Stimulated activated CD4-positive, alpha-beta T cell treated with anti-CD3 and anti-CD28 coated beads, Interleukin-1b, Interleukin-23, amount 100 ng/mL, for 1 hour (primary cell): ENCODE measurements at places on chromosomes 5 and 9.

DNA sequence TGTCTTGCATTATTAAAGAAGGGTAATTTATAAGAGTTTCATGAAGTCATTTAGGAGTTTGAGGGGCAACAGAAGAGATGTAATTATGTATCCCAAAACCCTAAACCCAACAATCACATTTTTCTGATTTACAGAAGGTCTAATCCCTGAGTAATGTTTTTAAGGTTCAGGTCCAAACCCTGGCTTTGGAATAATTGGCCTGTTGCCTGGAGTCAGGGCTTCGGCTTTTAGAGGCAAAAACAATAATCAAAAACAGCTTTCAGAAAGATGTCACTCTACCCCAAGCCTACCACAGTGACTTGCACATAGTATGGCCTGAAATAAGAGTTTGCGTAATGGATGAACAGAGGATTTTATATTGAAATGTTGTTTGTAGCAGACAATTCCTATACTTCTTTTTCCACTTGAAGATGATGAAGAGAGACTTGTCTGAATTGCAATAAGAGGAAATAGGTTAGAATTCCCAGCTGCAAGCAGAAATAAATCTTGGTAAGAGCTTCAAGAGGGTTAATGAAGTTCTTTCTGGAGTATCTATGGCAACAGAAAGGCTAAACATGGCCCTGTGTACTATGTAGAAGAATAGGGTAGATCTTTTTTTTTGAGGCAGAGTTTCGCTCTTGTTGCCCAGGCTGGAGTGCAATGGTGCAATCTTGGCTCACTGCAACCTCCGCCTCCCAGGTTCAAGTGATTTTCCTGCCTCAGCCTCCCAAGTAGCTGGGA lies 152.0 kb downstream of the GPBP1 start:
- DNase-seq, result no peak

GRCh38 chr9:85157772-85158171 lies 488.2 kb downstream of the NTRK2 start:
- DNase-seq, result no peak

GRCh38 chr5:52491071-52491787 lies 296.5 kb upstream of the ITGA1 start:
- no peak for DNase-seq

- DNase-seq, result no peak
These were observed 49.1 kb downstream of the DOCK2 start for GRCh38 chr5:169686137-169686536.

GRCh38 chr5:137960819-137961218 lies 71.6 kb downstream of the PKD2L2 start:
- no peak for DNase-seq

GRCh38 chr9:70539001-70539400 lies 124.5 kb upstream of the KLF9 start:
- DNase-seq, result no peak

DNA sequence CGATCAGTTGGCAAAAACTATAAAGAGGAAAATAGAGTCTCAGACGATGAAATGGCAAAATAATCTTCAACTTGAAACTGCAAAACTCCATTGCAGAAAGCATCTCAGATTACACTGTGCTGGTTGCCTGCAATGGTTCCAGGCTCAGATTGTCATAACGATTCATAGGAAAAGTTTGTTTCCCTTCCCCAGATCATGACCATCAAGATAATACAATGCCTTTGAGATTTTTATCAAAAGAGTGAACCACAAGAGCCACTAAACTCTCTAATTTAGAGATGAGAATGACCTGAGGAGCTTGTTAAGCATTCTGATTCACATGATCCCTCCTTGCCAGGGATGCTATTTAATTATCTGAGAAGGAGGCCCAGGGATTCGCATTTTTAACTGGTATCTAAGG lies 52.6 kb upstream of the ITGA1 start:
- no peak for DNase-seq

- DNase-seq, result no peak
These were observed 115.1 kb downstream of the CDC42SE2 start for GRCh38 chr5:131378721-131379541.

GRCh38 chr5:173741729-173742431 lies 125.4 kb upstream of the BOD1 start:
- DNase-seq, result no peak

DNA sequence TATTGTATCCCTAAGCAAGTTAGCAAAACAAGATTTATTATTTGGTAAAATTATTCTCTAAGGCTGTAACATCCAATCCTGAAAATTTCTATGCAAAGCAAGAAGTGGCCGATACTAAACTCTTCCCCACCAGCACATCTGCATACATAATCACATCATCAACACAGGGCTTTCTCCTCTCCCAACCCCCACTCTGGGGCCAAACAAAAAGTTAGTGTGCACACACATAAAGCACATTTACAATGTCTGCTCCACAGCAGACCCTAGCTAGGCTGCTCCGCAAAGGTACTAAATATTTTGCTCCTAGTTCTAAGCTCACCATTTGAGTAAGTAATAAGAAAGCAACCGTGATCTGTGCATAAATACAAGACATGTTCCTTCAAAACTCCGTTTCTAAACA lies 3.6 kb downstream of the RNF130 start:
- DNase-seq, result no peak

DNA sequence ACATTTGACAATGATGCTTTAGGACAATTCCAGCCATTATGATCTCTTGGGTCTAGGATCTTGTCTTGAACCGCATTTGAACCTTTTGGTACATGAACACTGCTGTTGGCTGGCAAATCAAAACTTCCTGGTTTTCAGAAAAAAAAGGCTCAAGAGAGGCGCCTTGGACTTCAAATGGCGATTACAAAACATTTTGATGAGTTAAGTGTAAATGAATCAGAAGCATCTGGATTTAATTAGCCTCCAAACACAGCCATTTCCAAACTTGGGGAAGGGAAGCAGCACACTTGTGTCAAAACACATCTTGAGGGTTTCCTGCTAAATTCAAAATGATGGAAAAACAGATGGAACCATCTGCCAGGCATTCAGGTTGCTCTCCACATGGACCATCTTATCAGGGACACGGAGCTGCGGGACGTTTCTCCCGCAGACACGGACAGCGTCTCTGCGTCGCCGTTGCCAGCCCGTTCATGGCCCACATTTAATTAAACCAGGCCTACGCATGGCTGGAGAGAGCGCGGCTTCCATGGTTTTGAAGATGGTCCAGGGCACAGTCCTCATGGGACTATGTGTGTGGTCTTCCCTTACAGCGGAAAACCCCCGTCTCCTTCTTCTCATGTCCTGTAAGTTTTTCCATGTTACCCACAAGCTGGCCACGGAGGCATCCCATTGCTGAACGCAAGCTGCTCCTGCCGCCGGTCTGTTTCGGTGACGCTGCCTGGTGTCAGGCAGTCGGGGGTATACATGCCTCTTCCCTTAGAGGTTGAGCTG lies 55.8 kb upstream of the PTCH1 start:
- DNase-seq, result no peak

GRCh38 chr9:33453999-33454660 lies 6.7 kb upstream of the AQP3 start:
- DNase-seq, result no peak

DNA sequence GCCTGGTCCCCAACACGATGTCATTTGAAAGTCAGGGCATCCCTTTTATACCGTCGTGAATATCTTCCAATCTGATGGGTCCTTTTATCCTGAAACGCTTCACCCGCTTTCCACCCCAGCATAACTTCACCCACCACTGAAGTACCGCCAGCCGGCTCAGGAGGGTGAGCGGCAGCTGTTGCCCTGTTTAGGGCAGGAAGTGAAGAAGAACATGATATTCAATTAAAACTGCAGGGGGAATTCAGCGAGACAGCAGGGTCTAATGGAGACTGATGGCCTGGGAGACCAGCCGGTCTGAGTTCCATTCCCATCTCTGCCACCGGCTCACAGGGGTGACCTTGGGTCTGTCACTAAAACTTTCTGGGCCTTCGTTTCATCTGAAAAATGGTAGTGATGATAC lies 68.2 kb upstream of the EGFLAM start:
- DNase-seq, result no peak

- DNase-seq, result no peak
These were observed 1085.6 kb upstream of the WWC1 start for GRCh38 chr5:167205881-167206280.

GRCh38 chr9:118962426-118962825 lies 406.8 kb downstream of the BRINP1 start:
- no peak for DNase-seq

- no peak for DNase-seq
These were observed 163.8 kb upstream of the TRPM3 start for GRCh38 chr9:71285191-71285656.

GRCh38 chr5:74237571-74238145 lies 402.9 kb downstream of the ENC1 start:
- DNase-seq, result no peak

- no peak for DNase-seq
These were observed 18.2 kb downstream of the NR2F1 start for GRCh38 chr5:93601071-93601801.

DNA sequence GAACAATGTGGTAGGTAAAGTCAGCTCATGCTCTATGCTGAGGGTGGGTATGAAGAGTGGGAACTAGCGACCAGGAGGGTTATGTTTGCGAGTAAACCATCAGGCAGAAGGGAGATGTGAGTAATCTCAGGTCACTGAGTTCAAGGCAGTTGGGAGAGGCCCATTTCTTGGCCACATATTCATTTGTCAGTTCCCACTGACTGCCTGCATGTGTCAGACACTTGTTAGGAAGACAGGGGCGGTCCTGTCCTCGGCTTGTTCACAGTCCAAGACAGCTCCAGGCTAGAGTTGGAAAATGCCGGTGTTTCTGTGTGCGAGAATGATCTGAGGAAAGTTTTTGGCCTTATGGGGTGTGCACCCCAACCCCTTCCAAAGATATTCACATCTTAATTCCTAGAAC lies 48.6 kb upstream of the GDNF start:
- DNase-seq, result no peak

DNA sequence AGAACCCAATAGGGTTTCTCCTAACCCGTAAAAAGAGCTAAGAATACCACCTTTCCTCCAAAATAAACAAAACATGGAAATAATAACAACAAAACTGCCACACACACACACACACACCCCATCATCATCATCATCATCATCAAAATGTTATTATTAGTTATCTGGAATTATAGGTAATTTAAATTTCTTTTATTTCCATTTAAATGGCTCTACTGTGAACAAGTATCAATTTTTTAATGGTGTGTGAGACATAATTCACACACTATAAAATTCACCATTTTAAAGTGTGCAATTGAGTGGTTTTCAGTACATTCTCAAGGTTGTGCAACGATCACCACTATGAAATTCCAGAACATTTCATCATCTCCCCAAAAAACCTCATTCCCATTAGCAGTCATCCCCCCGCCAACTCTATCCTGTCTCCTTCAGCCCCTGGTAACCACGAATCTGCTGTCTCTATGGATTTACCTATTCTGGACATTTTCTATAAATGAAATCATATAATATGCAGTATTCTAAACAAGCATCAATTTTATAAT lies 172.7 kb downstream of the ROR2 start:
- no peak for DNase-seq

DNA sequence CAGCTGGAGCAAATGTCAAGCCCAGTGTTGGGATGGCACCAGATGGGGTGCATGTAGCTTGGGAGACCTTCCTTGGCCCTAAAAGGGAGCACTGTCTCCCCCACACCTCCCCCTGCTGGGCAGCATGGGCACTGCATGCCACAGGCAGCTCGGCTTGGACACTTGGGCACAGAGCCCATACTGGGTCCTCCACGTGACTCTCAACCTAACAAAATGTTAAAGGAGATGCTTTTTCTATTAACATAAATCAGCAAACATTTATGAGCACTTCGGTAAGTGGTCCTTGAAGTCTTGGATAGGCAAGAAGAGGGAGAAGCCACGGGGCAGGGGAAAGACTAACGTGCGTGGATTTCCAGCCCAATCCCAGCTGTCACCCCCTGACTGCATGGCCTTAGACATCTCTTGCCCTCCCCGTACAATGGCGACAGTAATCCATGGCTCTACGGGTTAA lies 23.9 kb upstream of the MAPK9 start:
- DNase-seq, result peak; percentile 52

DNA sequence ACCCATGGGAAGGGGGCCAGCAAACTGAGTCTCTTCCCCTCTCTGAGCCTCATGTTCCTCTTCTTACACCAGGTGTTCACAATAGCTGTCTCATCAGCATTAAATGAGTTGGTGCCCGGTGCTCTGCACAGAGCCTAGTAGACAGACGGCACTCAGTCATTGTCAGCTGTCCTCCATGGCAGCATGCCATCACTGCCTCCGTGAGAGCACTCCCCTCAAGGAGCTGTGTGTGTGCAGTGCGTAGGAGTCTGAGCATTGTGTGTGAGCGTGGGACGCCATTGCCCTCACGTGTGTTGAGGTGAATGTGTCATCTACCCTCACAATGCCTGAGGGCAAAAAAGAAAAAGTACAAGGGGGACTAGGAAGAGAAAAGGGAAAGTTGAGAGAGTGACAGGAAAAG lies 536.5 kb downstream of the CDK5RAP2 start:
- DNase-seq, result no peak

DNA sequence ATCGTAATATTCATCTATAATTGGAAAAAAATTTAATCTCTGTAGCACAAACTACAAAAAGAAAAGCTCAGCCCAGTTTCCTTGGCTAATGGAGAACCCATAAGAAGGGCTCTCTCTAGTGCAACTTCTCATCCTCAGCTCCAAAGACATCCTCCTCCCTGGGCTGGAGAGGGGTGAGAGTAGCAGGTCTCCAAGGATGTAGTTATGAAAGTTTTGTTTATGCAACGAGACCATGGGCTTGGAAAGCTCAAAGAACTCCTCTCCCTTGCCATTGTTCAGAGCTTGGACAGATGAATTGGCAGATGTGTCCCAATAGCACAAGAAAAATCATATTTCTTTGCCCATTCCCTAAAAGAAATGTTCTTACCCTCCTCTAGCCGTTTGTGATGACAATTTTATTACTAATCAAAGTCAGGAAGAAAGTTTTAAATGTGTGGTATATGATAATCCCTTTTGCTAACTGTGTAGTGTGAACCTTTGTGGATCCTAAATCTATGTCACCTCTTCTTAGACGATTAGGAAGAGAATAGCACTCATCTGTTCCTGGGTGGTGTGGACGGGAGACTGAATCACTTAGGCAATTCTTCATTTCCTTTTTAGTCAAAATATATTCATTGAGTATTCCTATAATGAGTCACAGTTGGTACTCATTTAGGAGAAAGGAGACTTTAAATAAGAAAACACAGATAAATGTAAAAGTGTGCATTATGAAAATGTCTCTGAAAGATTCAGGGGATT lies 52.2 kb downstream of the GARNL3 start:
- no peak for DNase-seq

DNA sequence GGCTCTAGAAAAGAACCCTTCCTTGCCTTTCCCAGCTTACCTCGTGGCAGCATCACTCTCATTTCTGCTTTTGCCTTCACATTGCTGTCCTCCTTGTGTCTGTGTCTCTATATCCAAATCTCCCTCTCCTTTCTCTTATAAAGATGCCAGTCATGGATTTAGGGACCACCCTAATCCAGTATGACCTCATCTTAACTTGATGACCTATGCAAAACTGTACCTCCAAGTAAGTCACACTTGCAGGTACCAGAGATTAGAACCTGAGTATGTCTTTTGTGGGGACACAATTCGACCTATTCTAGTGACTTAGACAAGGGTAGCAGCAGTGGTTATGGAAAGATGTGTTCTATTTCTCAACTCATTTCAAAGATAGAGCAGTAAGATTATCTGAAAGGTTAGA lies 160.1 kb downstream of the HMHB1 start:
- DNase-seq, result no peak

GRCh38 chr5:141439411-141440141 lies 9.3 kb downstream of the PCDHGA12 start:
- DNase-seq, result no peak
